T follicular helper cell (primary cell): ENCODE measurements at places on chromosomes 16 and 17.

GRCh38 chr16:24568392-24568791 lies 29.0 kb downstream of the RBBP6 start:
- no peak for DNase-seq

DNA sequence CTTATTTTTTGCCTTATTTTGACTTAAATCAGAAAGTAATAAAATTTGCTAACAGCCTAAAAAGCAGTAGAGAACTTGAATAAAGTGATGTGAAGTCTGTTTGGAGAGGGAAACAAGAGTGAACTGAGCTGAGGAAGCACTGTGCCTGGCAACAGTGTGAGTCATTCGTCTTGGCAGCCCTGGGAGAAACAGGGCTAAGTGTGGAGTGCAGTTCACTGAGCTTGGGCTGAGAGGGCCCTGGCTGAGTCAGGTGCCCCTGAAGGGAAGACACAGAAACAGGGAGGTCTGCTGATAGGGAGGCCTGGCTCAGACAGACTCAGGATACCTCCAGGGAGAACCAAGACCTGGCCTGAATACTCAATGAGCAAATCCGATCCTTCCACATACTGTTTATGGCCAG lies 132.1 kb downstream of the HS3ST4 start:
- no peak for DNase-seq

DNA sequence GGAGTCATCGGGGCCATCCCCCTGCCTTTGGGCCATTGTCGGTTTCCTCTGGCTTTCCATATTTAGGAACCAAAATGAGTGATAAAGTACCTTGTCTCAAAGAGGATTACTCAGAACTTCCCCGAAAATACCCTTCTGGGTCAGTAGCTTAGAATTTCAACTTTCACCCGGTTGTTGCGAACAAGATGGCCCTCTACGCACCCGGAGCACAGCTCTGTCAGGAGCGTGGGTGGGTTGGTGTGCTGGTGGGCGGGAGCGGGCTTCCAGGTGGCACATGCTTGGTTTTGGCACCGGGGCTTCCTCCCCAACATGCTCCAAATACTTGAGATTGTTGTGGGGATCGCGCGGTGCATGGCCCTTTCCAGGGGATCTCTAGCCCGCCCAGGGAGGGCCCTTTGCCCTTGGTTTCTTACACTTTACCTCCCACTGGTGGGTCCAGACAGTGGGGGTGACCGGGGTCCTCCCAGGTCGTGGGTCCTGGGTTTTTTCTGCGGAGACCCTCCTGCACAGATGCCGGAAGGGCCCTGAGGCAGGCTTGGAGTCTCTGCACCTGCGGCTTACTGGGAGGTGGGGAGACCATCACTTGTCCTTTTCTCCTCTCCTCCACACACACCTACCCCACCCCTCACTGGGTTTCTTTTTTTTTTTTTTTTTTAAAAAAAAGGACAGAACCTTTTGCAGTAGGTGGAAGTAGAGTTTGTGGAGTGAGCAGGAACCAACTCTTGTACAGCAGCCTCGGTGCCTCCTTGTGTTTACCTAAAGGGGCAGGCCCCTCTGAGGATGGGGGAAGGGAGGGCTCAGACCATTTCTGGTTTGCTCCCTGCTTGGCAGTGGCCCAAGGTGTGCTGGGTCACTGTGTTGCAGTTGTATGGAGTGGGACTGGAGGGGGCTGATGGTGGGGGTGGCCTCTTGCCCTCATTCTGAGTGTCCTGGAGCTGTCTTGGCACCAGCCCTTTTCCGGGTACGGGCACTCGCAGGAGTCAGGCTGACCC lies 142.1 kb downstream of the SEC14L1 start:
- no peak for DNase-seq

- DNase-seq, result no peak
These were observed 3.5 kb upstream of the HSD17B1 start for GRCh38 chr17:42548993-42549755.

DNA sequence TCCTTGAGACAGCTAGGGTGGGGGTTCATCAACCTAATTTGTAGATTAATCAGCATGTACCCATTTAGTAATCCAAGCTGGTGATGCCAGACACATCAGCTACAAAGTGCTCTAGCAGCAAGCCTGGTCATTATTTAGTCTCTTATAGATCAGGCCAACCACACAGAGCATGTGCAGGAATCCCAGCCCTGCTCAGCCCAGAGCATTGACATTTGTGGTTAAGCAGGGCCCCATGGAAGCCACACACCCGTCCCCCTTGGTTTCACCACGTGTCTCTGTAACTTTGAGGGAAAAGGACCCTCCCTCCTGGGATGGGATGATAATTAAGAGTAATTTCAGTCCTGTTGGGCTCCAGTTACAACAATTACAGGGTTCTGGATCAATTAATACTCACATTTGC lies 268.8 kb upstream of the RPL38 start:
- DNase-seq, result no peak

- DNase-seq, result no peak
These were observed 27.1 kb upstream of the CIITA start for GRCh38 chr16:10849736-10850477.

DNA sequence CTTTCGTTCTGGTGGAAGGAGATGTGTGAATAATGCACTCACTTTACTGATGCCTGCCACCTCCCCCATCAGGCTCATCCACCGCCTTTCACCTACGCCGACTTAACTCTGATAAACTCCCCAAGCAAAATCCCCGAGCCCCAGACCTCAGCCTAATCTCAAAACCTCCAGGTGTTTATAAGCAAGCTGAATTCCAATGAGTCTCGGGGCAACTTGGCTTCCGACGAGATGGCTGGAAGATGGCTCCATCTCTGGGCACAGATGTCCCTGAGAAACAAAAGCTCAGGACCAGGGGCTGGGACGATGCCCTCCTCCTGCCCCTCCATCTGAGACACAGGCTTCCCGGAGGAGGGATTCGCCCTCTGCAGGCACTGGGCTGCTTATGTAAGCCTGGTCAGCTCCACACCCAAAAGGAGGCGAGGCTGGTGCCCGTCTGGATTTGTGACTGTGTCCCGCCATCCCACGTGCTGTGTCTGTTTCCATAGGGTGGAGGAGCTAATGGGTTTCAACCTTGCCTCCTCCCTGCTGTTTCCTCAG lies 386.4 kb upstream of the TNRC6C start:
- DNase-seq, result no peak

DNA sequence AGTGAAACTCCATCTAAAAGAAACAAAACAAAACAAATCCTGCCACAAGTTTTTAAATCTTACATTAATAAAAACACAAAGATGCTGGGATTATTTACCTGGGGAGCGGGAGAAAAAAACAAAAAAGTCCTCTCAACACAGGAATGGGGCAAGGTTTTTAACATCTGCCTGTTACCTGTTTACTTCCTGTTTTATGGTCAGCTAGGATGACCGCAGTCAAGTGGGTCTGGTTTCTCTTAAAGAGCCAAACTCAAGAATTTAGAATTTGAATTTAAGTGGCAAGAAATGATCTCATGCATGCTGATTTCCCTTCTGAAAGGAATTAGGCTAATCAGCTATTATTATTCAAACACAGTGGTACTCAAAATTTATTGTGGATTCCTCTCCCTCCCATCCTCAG lies 39.7 kb upstream of the TBC1D3K start:
- DNase-seq, result no peak

GRCh38 chr16:65601781-65602180 lies 479.9 kb upstream of the CDH11 start:
- DNase-seq, result no peak

GRCh38 chr16:67987460-67988160 lies 7.3 kb upstream of the DPEP3 start:
- DNase-seq, result no peak

GRCh38 chr16:1019231-1020090 lies 37.9 kb downstream of the SOX8 start:
- no peak for DNase-seq

- DNase-seq, result peak; percentile 35
These were observed 184.8 kb upstream of the CIBAR2 start for GRCh38 chr16:85296859-85297660.

GRCh38 chr16:85529489-85530369 lies 83.4 kb upstream of the GSE1 start:
- DNase-seq, result no peak

- no peak for DNase-seq
These were observed 105.0 kb downstream of the ZNF778 start for GRCh38 chr16:89322321-89323119.

GRCh38 chr16:67962135-67962534 lies 6.3 kb downstream of the SLC12A4 start:
- no peak for DNase-seq

DNA sequence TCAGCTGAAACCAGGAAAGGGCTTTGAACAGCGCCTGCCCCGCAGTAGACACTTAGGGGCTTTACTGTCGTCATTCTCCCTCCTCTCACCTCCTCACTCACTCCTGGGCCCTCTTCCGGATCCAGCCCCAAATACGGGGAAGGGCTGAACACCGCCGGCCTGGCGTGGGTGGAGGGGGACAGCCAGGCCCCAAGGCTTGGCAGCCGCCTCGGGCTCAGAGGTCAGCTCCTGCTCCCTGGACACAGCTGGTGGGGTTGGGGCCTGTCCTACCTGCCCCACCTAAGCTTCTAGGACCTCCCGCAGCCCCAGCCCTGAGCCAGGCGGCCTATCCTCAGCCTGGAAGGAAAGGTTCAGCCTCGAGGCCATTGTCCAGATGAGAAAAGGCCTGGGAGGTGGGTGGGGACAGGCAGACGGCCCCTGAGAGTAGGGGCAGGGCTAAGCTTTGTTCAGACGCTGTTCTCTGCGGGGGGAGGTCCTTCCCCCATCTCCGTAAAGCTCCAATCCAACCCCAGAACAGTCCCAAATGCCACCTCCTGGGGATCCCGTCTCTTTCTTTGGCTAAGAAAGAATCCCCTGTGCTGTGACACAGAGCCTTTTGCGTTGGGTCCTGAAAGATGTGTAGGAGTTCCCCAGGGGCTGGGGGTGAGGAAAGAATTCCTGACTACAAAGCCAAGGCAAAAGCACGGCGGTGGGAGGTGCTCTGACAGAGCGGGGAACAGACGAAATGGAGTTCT lies 881 bp upstream of the LLGL1 start:
- no peak for DNase-seq

GRCh38 chr16:64321881-64322280 lies 800.0 kb downstream of the CDH11 start:
- no peak for DNase-seq
